NCI-H526 treated with DMSO at 0.1 percent for 48 hours (cell line): ENCODE measurements at places on chromosomes 16 and 17.
A peak's percentile ranks its signal among the peaks of the same experiment; 100 is the strongest.

DNA sequence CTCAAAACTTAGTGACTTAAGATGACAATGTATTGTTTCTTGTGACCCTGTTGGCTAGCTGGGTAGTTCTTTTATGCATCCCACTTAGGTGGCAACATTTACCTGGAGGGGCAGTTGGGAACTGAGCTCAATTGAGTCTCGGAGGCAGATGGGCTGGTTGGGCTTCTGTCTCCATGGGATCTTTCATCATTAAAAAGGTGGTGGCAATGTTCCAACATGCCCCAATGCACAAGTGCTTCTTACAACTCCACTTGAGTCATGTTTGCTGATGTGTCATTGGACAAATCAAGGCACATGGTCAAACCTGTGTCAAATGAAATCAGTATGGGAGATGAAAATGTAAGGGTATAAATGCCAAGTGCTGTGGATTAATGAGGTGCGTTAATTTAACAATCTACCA, 11.7 kb upstream of the HS3ST3B1 start:
- DNase-seq, result no peak

DNA sequence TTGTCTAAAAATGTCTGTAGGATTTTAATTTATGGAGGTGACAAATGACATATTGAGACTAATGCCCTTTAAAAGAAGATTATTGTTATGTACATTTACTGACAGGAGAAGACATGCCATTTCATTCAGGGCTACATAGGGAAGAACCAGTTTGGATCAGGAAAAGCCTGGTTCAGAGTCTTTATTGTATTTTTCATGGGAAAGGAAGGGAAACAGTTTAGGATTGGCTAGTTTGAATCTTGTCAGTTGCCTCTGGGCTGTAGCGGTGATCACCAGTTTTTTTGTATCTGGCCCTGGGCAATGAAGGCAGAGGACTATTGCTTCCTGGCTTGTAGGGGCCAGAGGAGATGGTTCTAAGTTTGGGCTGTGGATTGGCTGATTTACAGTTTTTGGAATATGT, 31.8 kb downstream of the NSRP1 start:
- no peak for DNase-seq

- no peak for DNase-seq
Measured at GRCh38 chr16:78506367-78507193, 407.1 kb downstream of the WWOX start.

DNA sequence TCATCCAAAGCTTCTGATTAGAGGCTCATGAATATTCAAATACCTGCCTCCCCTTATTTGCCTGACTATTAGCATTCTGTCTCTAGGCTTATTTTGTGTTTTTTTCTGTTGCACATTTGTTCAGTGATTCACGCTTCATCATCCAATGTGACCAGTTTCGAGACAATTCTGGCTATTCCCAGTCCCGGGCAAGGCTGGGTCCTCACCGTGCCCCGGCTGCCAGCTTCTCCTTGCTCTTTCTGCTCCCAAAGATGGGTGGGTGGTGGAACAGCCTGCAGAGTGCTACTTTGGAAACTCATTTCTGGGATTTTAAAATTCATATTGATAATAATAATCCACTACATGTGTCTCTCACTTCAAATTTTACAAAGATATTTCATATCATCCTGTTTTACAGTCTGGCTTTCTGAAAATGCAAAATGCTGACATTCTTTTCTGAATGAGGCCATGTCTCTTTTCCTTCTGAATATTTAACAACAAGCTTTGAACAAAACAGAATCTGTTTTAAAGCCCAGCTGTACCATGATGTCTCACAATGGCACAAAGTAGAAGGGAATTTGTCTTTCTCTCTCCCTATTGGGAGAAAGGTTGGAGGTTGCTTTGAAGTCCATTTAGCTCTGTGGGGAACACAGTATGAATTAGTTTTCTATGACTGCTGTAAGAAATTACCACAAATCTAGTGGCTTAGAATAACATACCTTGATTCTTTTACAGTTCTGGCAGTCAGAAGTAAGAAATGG, 116.9 kb upstream of the CDH13 start:
- peak; percentile 93 for DNase-seq

GRCh38 chr17:73126716-73127473, 34.4 kb upstream of the SLC39A11 start:
- DNase-seq, result no peak

DNA sequence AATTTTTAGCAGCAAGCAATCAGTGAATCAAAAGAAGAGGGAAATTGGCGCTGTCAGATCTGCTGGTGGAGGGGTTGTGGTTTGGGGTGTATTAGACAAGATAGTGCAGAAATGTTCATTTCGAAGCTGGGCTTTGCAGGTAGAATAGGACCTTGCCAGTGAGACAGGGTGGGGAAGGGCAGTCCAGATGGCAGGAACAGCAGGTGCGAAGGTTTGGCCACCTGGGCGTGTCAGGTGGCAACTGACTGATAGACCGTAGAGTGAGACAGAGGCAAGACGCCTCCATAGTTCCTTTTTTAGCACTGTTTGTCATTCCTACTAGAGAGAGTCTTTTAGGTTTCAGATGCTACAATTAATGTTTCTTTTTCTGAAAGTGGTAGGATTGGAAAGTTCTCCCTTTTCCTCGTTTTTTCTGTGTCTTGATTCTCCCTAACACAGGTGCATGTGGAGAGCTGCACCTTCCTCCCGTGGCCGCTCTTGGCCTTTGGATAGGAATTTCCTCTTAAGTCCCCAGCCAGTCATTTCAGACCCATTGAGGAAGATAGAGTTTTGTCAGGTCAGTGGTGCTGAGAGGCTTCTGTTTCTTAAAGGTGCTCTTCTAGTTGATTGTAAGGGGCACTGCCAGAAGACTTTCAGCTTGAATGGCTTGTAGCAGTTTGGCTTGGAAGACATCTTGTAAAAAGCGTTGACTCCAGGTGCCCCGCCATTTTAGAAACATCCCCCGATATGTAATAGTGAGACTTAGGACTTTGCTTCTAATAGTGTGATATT, 315.6 kb downstream of the SNX29 start:
- no peak for DNase-seq

- no peak for DNase-seq
Measured at GRCh38 chr17:39920218-39921210, 2.1 kb upstream of the GSDMB start.

DNA sequence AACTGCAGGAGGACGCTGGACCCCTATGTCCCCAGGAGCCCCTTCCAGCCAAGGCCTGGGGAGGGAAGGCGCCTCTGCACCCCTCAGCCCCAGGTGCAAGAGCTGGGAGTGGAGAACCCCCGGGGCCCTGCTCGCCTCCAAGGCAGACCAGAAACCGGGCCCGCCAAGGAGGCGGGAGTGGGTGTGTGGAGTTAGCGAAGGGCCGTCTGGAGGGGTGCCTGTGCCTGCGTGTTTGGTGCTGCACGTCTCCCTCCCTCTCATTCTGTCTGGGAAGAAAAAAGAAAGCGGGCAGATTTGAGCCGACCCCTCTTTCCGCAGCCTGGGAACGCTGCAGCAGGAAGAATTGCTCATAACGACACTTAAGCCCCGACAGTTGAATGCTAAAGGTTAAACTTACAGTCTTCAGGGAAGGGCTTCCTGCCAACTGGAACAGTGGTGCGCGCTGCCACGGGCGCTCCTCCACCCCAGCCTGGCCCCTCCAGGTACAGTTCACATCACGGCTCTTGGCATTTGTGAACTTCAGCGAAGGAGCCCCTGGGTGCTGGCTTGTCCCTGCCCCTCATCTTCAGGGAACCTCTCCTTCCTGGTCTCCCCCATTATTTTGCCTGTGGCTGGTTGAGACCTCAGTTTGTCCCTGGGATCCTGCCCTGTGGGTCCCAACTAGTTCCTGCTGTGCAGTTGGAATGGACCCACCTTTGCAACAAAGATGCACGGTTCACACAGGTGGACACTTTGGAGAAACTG, 19.2 kb upstream of the ZFHX3 start:
- no peak for DNase-seq

DNA sequence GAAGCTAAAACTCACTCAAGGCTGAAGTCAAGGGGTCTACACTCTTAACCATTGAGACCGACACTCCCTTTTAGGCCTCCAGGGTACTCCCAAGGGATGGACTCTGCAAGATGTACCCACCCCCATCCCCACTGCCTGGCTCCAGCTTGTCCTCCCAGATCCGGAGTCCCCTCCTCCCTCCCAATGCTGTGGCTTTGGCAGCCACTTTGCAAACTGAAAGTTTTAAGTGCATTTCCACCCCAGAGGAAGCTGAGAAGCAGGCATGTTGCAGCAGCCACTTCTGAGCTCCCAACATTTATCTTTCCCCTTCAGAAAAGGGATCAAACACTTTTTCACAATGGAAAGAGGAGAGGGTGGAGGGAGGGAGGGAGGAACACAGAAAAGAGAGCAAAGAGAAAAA, 115.2 kb downstream of the COPRS start:
- DNase-seq, result no peak

- no peak for DNase-seq
Measured at GRCh38 chr17:80531400-80531799, 13.2 kb upstream of the RPTOR start.

- DNase-seq, result no peak
Measured at GRCh38 chr17:60141111-60142018, 8.4 kb upstream of the CA4 start.

DNA sequence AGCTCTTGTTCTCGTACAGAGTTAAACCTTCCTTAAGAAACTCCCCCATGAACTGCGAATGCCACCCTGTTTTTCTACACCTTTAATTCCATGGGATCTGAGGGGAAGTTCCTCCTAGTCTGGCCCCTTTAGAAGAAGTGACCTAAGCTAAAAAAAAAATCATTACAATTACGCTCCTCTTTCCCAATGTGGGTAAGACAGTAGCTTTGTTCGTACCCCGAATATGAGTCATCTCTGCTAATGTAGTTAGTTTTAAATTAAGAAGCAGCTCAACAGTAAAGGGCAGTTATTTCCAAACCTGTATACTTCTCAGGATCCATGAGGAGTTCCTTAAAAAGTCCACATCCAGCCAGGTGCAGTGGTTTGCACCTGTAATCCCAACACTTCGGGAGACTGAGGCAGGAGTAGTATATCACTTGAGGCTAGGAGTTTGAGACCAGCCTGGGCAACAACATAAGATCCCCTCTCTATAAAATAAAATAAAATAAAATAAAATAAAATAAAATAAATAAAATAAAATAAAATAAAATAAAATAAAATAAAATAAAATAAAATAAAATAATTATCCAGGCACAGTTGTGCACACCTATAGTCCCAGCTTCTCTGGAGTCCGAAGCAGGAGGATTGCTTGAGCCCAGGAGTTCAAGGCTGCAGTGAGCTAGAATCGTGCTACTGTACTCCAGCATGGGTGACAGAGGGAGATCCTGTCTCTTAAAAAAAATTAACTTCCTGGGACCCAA, 26.1 kb downstream of the RCVRN start:
- DNase-seq, result no peak

GRCh38 chr16:31090540-31090939, 1.8 kb upstream of the PRSS53 start:
- no peak for DNase-seq

- DNase-seq, result no peak
Measured at GRCh38 chr16:74740795-74741304, 33.8 kb downstream of the FA2H start.

GRCh38 chr16:67198238-67198734, 645 bp upstream of the ELMO3 start:
- DNase-seq, result peak; percentile 19

GRCh38 chr17:77313831-77314230, 173.1 kb downstream of the SEC14L1 start:
- DNase-seq, result no peak

DNA sequence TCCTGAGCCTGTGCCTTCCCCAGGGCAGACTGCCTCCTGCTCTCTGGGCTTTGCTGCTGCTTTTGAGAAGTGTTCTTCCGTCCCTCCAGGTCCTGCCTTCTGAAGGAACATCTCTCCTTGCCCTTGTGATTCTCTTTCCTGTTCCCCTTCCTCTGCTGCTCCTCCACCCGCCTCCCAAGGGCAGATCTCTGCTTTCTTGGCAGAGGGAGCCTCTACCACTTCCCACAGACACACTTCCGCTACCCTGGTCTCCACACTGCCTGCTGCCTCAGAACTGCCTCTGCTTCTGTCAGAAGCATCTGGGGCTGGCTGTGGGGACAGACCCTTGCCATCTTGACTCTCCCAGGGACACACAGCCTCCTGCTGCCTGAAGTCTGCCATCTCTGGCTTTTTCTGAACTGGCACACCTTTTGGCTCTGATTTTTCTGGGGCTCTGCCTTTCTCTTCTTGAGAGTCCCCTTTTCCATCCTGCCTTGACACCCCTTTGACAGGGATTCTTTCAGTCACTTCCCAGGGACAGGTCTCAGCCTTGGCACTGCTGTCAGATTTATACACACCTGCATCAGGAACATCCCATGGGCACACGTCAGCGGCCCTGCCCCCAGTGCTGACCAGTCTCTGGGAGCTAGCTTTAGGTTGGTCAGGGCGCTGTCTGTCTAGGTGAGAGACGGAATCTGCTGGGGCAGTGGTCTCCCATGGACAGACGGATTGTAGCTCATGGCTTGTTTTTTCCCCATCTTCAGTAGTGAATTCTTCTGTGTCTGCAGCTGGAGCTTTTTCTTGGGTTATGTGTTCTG, 16.6 kb downstream of the GPR179 start:
- DNase-seq, result no peak

DNA sequence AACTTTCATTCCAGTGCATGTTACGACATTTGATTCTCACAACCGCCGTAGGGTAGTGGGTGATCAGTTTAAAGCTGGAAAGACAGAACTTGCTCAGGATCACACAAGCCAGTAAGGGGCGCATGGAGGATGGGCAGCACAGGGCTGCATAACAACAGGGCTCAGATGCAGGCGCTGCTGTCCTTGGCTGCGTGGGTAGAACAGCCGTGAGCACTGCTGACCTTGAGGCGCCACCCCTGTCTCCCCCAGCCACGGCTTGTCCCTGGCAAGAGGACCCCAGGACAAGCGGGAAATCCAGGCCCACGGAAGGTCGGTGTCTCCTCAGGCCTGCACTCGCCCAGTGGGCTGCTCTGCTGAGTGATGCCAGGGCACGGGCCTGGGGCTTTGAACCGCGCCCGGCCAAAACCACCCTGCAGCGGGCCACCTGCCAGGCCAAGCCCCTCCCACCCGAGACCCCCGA, 84.7 kb downstream of the LMF1 start:
- no peak for DNase-seq

DNA sequence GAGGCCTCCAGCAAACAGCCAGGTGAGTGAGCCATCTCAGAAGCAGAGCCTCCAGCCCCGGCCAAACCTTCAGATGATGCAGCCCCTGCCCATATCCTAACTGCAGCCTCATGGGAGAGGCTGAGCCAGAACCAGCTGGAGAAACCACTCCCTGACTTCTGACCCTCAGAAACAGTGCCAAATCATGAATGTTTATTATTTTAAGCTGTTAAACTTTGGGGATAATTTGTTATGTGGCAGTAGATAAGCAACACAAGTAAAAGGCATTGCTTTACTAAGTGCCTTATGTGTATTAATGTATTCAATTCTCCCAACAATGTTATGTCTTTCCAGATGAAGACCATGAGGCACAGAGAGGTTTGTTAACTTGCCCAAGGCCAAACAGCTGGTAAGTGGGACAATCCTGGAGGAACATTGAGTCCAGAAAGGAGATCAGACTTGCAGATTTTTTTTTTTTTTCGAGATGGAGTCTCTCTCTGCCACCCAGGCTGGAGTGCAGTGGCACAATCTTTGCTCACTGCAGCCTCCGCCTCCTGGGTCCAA, 59.6 kb downstream of the SOCS1 start:
- no peak for DNase-seq

GRCh38 chr17:72538901-72539352, 418.1 kb downstream of the SOX9 start:
- DNase-seq, result peak; percentile 70

- no peak for DNase-seq
Measured at GRCh38 chr16:8958344-8959167, 5.2 kb downstream of the USP7 start.
